ENCODE measurements at places on chromosomes 2 and 18.

GRCh38 chr2:56918790-56919189 lies 735.0 kb downstream of the CCDC85A start:
- no peak for DNase-seq

DNA sequence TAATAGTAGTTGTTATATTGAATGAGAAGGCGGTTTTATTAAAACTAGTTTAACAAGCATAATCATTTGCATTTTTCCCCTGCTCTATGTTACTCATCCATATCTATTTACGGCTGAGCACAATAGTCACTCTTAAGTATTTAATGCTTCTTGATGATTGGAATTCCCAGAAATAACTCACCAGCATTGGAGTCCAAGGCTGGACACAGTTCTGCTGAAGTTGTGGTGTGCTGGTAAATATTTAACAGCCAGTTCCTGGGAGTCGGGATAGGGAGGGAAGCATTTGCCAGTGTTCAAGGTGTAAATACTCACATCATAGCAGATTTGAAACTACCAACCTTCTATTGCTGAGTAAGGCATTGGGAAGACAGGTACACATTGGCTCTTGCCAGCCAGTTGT lies 315.1 kb downstream of the MTX2 start:
- DNase-seq: no peak

DNA sequence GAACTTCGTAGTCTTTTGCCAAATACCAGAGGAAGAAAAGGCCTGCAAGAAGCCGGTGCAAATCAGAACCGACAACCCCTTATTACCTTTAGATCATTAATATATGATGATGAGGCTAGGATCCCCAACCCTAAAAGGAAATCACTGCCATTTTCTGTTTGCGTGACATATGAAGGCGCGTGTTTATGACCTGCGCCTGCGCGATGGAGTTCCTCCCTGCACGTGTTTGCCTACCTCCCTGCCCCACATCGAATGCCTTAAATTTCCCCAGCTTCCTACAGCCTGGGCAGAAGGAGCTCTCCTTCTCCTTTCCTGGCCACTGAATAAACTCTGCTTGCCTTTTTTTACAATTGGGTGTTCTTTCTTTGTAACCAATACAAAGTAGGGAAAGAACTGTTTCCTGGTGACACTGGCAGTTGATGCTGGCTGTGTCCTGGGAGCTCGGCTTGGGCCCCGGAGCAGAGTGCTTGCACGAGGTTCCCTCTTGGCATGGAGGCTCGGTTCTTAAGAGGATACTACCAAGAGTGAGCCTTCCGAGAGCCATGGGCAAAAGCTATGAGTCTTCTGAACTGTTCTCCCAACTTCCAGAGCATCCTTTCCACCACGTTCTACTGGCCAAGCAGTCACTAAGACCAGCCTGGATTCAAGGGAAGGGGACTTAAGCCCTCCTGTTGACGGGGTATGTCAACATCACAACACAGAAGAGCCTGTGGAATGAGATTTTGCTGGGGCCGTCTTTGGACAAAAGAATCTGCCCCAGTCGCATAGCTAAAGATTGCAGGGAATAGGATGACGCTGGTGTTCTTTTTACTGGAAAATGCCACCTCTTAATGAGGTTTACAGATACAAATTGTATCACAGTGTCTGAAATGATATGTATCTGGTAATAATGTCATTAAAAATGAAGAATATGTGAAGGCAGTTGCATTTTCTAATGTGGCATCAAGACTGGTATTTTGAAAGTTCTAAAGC lies 179.8 kb downstream of the SH3BP4 start:
- DNase-seq: no peak

DNA sequence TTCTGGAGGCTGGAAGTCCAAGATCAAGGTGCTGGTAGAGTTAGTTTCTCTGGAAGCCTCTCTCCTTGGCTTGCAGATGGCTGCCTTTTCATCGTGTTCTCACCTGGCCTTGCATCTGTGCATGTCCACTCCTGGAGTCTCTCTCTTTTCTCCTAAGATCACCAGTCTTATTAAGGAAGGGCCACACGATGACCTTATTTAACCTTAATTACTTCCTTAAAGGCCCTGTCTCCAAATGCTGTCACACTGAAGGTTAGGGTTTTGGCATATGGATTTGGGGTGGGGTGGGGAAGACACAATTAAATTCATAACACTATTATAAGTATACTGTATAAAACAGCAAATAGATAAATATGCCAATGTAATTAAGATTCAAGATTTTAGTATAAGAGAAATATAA lies 402.4 kb upstream of the HS6ST1 start:
- DNase-seq: no peak

GRCh38 chr2:42954227-42954962 lies 162.0 kb upstream of the HAAO start:
- no peak for DNase-seq

DNA sequence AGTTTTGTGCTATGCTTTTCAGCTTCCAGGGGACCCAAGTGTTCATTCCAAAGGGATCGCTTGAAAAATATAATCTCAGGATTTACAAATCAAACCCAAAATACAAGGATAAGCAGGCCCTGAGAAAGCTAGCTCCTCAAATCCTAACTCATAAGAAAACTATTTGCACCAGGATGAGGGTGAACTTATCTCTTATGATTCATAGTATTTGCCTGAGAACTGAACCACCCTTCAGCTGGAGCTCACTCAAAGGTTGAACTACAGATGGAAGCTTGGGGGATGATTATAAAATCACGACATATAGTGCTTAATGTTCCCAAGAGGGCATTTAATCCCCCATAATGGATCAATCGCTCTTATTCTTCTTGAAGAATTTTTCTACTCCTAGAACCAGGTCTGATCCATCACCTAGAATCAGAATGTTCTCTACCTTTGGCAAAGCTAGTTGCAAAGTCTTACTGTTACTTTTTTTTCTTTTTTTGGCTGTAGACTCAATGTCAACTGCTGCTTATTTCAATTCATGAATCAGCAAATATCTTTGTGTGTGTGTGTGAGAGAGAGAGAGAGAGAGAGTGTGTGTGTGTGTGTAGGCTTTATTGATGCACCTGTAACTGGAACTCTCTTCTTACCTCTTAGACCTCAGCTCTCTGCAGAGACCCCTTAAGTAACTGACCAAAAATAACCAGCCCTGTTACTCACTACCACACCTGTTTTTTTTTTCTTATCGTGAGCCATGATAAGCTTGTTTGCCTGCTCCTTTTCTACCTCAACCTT lies 44.8 kb downstream of the ARL4C start:
- DNase-seq: no peak

DNA sequence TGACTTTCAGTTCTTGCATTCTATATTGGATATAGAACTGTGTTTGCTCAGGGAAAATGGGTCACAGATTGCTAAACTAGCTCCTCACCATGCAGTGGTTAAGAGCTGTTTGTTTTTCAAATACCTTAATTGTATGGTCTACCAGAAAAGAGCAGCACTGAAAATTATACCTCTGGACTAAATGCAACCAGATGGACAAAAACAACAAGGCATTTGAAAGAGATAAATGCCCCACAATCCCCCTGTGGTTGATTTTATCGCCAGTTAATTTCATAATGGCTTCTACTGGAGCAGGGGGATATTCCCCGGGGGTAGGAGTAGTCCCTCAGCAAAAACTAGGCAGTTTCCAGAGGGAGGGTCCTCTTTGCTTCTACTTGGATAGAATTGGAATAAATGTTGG lies 267.9 kb upstream of the TNP1 start:
- no peak for DNase-seq

GRCh38 chr2:171124541-171124940 lies 36.2 kb downstream of the TLK1 start:
- DNase-seq: no peak

GRCh38 chr2:223532712-223533111 lies 69.4 kb downstream of the SCG2 start:
- DNase-seq: no peak

- no peak for DNase-seq
These were observed 174.7 kb downstream of the KLHL29 start for GRCh38 chr2:23559561-23560239.

GRCh38 chr18:63881851-63882250 lies 5.7 kb upstream of the SERPINB2 start:
- DNase-seq: no peak

- no peak for DNase-seq
These were observed 46.7 kb upstream of the CREB1 start for GRCh38 chr2:207483066-207483465.

DNA sequence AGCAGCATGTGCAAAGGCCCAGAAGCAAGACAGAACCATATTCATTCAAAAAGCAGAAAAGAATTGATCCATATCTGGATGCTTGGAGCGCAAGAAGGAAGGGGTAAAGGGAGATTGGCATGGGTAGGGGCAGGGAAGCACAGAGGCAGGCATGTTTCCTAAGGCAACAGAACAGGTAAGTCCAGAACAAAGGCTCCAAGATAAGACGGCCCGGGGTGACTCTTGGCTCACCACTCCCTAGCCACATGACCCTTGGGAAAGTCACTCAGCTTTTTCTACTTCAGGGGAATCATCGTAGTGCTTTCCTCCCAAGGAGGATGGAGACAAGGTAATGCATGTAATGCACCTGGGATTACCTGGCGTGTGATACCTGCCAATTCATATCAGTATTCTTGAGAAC lies 37.7 kb upstream of the ST3GAL5 start:
- no peak for DNase-seq

DNA sequence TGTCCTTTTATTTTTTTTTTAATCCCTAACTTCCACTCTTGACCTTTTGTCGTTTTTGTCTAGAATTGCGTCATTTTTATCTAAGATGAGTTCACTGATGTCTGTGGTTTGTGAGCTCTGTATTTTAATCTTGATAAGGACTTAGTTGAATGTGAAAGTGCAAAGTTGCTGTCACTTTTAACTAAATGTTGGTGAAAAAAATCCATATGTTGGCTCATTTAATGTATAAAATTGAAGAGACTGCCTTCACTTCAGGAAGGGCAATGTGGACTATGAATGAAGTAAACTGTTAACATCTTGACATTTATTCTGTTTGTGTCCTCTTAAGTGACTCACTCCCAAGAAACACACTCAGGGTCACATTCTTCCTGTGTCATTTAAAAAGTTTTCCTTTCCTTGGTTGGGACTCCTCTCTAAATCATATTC lies 256.6 kb upstream of the RASGRP3 start:
- no peak for DNase-seq

DNA sequence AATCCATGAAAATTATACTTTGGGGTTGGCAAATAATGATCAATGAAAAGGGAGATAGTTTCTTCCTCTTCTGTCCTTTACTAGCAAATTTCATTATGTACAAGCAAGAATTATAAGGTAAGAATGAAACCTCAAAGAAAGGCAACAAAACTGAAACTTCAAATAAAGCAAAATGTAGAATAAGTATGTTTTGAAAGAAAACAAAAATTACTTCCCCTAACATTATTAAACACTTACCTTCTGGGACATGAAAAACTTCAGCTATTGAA lies 29.4 kb downstream of the THADA start:
- no peak for DNase-seq

DNA sequence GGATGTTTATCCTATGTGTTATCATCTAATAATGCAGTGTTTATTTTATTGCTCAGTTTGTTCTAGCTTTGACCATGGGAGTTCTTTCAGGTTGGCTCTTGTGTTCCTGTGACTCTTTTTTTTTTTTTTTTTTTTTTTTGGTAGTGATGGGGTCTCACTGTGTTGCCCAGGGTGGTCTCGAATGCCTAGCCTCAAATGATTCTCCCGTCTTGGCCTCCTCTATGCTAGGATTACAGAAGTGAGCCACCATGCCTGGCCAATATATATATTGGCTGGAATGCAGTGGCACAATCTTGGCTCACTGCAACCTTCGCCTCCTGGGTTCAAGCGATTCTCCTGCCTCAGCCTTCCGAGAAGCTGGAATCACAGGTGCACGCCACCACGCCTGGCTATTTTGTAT lies 18.9 kb upstream of the NFU1 start:
- DNase-seq: no peak

DNA sequence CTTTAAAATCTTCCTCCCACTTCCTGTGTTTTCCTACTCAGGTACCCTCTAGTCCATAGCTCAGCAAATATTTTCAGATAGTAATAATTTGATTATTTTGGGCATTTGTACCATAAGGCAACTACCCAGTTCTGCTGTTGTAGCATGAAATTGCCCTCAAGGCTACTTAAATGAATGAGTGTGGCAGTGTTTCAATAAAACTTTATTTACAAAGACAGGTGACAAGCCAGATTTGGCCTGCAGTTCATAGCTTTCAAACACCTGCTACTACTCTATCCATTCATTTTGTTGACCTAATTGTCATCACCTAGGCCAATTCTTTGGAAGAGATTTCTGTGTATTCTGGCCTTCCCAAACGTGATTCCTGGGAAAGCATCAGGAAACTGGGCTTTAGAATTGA lies 28.9 kb downstream of the NYAP2 start:
- no peak for DNase-seq

DNA sequence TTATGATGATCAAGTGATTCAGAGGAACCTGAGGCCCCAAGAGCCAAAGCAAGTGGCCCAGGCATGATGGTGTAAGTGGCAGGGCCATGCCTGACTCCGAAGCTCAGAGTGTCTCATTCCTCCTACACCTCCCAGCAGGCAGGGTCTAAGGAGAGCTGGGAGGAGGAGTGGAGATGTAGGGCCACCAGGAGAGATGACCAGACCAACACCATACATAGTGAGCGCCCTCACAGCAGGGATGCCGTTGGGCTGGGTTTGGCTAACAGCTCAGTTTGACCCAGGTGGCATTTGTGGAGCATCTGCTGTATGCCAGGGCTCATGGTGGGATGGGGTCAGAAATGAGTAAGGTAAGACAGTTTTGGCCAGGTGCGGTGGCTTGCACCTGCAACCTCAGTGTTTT lies 80.7 kb downstream of the MARCO start:
- no peak for DNase-seq
